ENCODE measurements at places on chromosomes 5 and 9.

GRCh38 chr9:89805571-89806292 lies 200.9 kb downstream of the GADD45G start:
- DNase-seq, result no peak

DNA sequence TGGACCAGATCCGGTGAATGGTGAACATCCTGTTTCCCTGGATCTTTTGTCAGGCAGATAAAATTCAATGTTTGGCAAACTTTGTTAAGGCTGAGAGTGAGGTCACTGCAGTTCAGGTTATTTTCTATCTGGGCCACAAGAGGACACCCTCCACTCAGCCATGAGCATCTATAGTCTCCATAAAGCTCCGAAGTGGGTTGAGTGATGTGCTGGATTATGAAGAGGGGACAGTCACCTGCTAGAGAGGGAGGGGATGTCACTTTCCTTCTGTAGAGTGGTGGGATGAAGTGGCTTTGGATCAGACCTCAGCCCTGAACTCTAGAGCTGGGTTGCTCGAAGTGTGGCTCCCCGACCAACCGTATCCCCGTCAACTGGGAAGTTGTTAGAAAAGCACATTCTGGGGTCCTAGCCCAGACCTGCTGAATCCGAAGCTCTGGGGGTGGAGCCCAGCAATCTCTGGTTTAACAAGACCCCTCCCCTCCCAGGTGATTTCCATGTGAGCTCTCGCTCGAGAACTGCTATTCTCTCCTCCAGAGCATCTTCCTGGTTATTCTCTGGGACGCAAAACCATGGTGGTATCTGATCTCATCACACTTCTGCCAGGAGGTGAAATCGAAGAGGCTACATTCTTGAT lies 31.8 kb upstream of the FGF1 start:
- peak; percentile 67 for DNase-seq

- DNase-seq, result no peak
Observed at GRCh38 chr9:115232181-115232774, 114.3 kb upstream of the TNC start.

GRCh38 chr9:120616966-120617935 lies 37.3 kb upstream of the CDK5RAP2 start:
- DNase-seq, result no peak

GRCh38 chr5:66992547-66992946 lies 204.1 kb downstream of the CD180 start:
- no peak for DNase-seq

DNA sequence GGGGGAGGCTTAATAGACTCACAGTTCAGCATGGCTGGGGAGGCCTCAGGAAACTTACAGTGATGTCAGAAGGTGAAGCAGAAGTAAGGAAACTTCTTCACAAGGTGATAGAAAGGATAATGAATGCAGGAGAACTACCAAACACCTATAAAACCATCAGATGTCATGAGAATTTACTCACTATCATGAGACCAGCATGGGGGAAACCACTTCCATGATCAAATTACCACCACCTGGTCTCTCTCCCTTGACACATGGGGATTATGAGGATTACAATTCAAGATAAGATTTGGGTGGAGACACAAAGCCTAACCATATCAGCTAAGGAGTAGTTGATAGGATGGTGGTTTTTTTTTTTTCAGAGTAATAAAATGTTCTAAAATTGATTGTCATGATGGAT lies 201.8 kb downstream of the CDH12 start:
- no peak for DNase-seq

DNA sequence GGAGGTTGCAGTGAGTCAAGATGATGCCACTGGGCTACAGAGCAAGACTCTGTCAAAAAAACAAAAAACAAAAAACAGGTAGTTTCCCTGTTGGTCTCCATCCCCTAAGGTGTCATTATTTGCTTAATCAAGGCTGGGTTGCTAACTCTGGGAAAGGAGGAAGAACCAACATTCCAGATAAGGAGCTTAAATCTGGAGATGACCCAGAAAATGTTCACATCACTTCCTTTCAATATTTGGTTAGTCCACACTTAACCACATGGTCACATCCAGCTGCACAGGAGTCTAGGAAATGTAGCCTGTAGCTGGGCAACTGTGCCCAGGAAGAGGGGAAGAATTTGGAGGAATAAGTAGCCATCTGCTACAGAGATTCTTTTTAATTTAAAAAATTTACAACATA lies 25.9 kb upstream of the MEGF9 start:
- no peak for DNase-seq

GRCh38 chr9:87441251-87441650 lies 56.4 kb upstream of the DAPK1 start:
- no peak for DNase-seq

GRCh38 chr5:27845248-27845647 lies 806.9 kb upstream of the CDH9 start:
- no peak for DNase-seq

DNA sequence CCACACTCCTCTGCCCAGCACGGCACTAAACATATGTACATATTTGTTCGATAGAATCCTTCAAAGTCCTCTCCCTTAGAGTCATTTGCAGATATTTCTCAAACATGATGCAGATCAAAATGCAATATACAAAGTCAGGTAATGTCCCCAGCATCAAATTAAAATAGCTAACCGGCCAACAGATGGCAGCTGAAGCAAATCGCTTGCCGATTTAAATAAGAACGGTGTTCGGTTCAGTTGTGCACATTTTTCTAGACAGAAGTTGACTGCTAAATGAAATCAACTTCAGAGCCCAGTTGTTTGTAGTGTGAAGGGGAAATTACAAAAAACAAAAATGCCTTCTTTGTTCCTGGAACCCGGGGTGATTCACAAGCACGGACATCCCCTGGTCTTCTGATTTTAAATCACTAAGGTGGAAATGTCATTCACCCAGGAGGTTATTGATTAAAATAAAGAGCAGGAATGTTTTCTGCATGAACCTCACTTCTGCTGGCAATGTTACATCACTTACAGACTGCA lies 219.2 kb downstream of the EBF1 start:
- DNase-seq, result no peak

DNA sequence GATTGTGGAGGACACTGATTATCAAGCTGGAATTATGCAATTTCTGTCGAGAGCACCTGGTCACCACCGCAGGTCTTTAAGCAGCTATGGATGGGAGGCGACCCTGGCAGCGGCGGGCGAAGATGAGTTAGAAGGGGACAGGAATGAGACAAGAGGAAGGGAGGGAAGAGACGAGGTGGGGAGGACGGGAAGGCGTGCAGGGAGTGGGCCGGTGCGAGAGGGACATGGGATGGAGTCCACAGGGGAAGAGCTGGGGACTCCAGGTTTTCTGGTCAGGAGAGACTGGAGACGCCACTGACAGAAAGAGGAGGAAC lies 192.3 kb downstream of the MELK start:
- no peak for DNase-seq

- no peak for DNase-seq
Observed at GRCh38 chr9:79431019-79431679, 140.6 kb upstream of the TLE4 start.

DNA sequence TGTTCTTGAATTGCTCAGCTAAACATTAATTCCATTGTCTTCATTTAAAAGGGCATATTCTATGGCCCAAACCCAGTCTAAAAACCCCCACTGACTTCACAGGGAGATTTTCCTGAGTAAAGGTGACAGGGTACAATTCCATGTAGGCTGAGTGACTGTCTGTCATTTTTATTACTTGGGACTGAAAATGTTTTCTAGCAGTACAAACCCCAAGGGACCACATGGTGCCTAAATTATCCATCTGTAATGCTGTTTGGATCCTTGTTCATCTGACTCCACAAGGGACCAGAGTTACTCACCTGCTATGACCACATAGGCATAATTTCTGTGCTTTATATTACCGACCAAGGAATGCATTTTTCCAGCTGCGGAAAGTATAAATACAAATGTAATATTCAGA lies 349.1 kb downstream of the ZNF608 start:
- DNase-seq, result no peak

DNA sequence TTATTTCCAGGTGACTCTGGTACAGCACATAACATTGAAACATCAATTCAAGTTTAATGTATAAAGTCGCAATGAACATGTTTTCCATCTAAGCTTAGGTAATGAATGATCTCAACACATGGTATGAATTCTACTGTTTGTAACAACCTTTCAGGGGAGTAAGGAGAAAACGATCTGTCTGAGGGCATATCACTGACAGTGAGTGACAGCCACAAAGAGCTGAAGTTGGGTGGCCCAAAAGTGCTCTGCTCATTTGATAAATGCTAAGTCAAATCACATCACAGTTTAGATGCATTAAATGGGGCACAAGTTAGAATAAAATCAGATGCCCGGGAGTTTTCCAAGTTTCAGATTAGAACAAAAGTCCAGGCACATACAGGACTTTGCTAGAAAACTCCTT lies 1.2 kb downstream of the FANCC start:
- no peak for DNase-seq

DNA sequence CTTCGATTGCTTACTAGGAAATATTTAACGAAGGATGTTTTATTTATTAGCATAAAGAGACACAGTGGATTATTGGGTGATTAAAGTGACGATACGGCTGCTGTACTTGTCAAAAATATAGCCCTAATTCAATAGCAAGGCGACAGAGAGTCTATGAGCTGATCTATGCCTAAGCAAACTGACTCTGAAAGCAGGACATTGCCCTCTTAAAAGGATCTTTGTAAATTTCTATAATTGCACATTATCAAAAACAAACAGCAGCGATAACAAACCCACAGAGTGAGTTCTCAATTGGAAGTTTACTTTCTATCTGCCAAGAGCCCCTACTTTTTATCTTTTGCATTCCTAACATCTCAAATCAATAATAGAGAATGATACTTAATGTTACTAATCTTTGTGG lies 31.4 kb downstream of the TLX3 start:
- no peak for DNase-seq

DNA sequence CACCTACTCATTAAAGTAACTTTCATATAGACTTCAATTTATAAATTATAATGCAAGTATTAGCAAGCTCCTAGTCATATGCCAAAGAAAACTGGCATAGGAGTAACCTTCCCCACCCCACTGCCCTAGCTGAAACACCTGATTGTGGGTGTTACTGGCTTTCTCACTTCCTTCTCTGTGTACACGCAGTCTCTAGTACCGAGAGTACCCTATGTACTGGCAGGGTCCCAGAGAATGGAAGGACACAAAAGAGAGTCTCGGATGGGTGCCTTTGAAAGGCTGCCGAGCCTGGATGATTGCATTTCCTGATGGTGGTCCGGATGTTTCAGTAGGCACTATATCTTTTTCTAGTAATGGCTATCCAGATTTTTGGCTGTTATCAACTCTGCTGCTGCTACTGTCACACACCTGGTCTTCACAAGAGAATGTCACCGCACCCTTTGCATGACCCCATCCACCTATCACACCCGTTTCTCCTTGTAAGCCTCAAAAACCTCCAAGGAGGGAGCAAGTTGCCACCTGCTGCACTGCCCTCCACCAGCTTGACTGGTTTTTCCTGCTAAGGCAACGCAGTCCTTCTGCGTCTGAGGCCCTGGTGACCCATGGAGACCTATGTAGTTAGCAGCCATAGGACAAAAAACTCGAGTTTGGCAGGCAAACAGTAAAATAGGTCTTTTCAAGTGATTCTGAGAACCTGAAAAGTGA lies 53.8 kb upstream of the CLINT1 start:
- DNase-seq, result no peak

DNA sequence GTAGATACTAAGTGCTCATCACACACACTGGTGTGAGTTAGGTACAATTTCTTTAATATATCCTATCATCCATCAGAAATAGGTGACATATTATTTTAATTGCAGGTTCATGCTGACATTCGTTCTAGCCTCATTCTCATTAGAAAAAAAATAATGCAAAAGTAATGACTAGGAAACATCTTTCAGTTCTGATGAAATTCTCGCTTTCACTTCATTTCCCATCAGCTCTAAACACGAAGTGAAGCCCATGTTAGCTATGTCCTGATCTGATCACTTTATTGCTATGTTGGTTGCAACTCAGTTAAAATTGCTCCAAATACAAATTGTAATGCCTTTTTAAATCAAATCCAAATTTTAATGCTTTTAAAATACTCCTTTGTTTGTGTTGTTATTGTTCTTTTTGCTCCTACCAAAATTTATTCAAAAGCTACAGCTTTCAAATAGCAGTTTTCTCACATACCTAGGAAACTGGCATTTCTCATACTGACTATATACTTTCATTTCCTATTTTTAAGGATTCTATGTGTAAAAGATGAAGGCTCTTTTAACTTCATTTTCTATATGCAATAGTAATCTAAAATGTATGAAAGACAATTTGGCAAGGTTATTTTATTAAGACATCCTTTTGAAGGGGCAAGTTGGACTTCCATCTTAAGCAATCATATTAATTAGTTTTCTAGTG lies 1237.8 kb upstream of the ACO1 start:
- DNase-seq, result no peak

DNA sequence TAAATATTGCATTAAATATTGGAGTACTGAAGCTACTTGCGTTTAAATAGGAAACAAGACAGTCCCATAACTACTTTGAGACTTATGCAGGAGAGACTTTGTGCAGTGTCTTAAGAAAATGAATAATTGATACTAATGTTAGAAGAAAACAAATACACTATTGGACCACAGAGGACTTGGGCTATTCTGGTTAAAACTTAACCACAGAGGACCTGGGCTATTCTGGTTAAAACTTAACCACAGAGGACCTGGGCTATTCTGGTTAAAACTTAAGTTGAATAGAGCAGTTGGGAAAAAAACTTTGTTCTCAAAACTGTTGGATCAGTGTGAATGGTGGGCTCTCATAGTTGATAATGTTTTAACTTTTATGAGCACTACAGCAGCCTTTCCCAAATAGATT lies 141.7 kb downstream of the WDR70 start:
- no peak for DNase-seq

- DNase-seq, result no peak
Observed at GRCh38 chr5:122362361-122362760, 50.3 kb downstream of the SNCAIP start.

GRCh38 chr5:125775896-125776295 lies 647.3 kb upstream of the GRAMD2B start:
- DNase-seq, result no peak

DNA sequence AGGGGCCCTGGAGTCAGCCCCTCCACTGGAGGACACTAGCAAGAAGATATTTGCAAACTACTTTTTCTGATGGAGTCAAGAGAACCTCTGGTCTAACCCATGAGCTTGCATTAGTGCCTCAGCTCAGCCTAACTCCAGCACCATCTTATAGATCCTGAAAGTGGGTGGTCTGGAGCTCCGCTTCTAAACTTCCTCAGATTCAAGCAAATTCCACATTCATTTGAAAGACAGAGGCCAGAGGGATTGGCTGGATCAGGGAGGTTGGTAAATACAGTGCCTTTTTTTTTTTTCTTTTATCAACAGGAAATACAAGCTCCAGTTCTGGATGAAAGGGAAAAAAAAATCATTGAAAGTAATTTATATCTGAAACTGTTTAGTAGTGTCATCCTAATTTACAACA lies 99.9 kb downstream of the ENC1 start:
- DNase-seq, result no peak

GRCh38 chr5:95631255-95631958 lies 11.5 kb downstream of the GPR150 start:
- DNase-seq, result no peak
